Suprapubic skin (tissue), 4 donors: ENCODE measurements at places on chromosomes 7 and 10. TPM values are rescaled to one million over a fixed set of nuclear protein-coding genes. Genes with fewer than 3 reads are reported as not detected.

DNA sequence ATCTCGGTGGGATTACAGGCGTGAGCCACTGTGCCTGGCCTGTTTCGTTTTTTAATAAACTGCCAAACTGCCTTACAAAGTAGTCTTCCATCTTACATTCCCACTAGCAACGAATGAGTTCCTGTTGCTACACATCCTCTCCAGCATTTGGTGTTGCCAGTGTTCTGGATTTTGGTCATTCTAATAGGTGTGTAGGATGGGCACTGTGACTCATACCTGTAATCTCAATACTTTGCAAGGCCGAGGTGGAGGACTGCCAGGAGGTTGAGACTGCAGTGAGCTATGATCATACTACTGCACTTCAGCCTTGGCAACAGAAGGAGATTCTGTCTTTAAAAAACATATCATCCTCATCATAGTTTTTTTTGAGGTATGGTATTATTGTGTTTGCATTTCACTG lies 21.4 kb upstream of the RSBN1L start:
- no peak for DNase-seq

GRCh38 chr10:27794157-27794556 lies 48.5 kb upstream of the MKX start:
- no peak for DNase-seq

GRCh38 chr7:90516257-90516656 lies 46.8 kb downstream of the PTTG1IP2 start:
- no peak for DNase-seq

GRCh38 chr7:5414916-5415315 lies 8.7 kb downstream of the TNRC18 start:
- no peak for DNase-seq

- DNase-seq, result no peak
These were observed 95.1 kb downstream of the ETV1 start for GRCh38 chr7:13894377-13894776.

- DNase-seq, result peak; percentile 91
These were observed 23.3 kb upstream of the SMARCD3 start for GRCh38 chr7:151271699-151272355.

DNA sequence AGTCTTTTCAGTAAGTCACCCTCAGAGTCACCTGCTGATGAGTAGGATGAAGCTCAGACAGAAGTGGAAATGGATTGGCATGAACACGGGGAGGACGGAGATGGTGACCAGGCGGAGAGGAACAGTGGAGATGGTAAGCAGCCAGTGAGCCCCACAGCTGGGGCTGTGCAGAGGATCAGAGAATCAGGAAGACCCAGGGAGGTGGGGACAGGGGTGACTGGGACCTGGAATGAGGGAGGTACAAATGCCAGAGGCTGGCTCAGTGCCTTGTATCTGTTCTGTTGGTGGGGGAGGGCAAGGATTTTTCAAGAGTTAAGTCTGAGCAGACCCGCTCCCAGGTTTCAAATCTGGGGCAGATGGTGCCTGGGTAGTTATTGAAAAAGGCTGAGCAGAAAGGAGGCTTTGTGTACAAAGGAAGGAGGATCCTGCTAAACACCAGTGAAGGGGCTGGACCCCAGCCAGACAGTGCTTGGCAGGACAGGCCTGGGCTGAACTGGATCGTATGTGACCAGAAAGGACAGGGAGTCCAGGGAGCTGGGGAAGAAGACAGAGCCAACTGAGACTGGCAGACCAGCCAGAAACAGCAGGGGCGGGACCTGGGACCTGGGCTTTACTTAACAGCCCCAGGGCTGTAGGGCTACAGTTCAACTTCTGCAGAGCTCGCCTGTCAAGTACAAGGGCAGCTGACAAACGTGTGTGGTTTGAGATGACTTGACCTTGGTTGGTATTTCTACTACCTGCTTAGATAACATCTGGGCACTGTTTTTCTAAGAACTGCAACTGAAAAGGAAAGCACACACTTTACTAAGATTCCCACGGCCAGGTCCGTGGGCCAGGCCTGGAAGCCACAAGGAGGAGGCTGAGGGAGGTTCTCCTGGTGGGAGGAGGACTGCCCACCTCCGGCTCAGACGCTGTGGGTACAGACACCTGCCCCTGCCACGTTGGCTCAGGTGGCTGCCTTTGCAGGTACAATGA lies 13.2 kb upstream of the FRMPD2 start:
- DNase-seq, result peak; percentile 72

DNA sequence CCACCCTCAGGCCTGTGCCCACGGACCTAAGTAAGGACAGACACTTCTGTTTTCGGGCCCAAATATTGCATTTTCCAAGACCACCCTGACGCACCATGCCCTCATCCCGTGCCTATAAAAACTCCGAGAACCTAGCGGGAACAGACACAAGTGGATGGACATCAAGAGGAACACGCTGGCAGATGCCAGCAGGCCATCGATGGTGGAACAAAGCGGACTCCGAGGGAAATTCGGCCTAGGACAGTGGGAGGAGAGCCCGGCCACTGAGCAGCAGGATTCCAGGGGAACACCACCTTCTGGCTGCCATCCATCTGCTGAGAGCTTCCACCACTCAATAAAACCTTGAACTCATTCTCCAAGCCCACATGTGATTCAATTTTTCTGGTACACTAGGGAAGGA lies 243.6 kb upstream of the ZWINT start:
- no peak for DNase-seq

DNA sequence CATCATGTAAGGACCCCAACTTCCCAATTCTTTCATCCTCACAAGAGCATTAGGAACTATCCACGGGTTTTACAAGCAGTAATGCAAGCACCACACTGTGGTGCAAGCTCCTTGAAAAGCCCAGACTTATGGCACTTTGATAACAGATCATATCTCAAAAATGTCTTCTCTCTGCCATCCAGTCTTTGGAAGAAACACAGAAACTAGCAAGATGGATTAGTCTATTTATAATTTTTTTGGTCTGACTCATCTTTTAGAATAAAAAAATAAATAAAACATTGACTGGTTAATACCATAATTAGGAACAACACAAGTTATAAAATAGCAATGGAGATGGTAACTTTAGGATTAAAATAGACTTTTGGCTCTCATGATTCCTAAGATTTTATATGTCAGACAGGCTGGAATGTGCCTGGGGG lies 49.0 kb upstream of the CALD1 start:
- no peak for DNase-seq

GRCh38 chr7:146090023-146090645 lies 26.5 kb upstream of the CNTNAP2 start:
- no peak for DNase-seq

DNA sequence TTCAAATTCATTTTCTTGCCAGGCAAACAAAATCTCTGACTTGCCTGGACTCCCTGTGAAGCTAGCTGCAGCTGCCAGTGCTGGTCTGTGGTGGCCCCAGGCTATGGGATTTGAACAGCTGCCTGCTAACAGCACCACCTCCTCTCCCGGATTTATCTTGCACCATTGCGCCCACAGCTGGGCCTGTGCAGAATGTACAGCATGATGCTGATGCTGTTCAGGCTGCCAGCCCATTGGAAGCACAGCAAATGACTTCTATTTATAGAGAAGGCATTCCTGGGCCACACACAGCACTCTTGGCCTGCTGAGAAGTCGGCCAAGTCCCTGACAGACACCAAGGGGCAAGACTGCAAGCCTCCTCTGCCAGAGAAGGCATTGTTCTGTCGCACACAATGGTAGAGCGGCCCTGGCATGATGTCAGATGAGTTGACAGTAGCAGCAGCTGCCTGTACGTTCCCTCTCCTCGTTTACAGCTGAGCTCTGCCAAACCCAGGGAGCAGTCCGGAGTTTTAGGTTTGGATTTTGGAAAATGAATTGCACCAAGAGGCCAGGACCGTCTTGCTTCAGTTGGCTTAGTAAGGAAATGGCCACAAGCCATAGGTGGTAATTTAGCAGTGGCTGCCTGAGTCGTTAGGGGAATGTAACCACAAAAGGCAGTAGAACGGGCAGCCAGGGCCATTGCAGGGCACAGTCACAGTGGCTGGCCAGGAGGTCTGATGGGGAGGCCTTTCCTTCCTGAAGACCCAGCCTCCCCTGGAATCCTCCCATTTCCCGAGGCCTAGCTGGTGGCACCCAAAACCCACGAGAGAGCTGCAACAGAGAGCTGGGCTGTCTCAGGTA lies 38.5 kb downstream of the MTURN start:
- DNase-seq, result peak; percentile 86

GRCh38 chr7:106326594-106327537 lies 42.1 kb upstream of the NAMPT start:
- no peak for DNase-seq

GRCh38 chr7:47008461-47008860 lies 573.5 kb downstream of the TNS3 start:
- no peak for DNase-seq

- DNase-seq, result no peak
These were observed 86.7 kb downstream of the EPDR1 start for GRCh38 chr7:38007096-38007495.

- DNase-seq, result no peak
These were observed 151.4 kb upstream of the PRPS1L1 start for GRCh38 chr7:18179093-18179492.

DNA sequence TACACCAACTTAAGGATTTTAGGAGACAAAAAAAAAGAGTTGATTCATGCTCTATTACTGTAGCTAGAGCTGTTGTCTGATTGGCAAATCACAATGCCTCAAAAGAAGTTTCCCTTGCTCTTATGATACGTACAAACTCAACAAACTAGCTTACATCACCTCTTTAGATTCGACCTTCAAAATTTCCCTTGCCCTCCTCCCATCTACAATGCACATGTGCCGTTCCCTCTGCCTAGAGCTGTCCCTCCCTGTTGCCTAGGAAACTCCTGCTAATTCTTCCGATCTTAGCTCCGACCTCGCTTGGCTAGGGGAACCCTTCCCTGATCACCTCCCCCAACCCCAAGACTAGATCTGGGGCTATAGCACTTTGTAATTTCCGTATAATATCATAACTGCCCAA lies 55.4 kb downstream of the MAP3K8 start:
- DNase-seq, result no peak

GRCh38 chr7:116024826-116025809 lies 5.4 kb downstream of the TFEC start:
- no peak for DNase-seq

- DNase-seq, result no peak
These were observed 29.8 kb upstream of the VCL start for GRCh38 chr10:73968098-73968521.

- no peak for DNase-seq
These were observed 1.9 kb upstream of the HSPA12A start for GRCh38 chr10:116744163-116744753.

The CABCOCO1 gene
- not detected for total RNA-seq

The MSANTD7 gene
- 6.6 TPM for total RNA-seq

The GIMAP8 gene
- 2.2 TPM for total RNA-seq

The SLC16A9 gene
- 0.25 TPM for total RNA-seq

The IDE gene
- total RNA-seq, result 180 TPM

The ATRNL1 gene
- total RNA-seq, result 1.4 TPM

The HKDC1 gene
- 0.15 TPM for total RNA-seq

The LLCFC1 gene
- total RNA-seq, result not detected

The TET1 gene
- 3.1 TPM for total RNA-seq

The SLC26A5 gene
- total RNA-seq, result 1.2 TPM
